ENCODE measurements at places on chromosomes 3 and 15.

- no peak for DNase-seq
Observed at GRCh38 chr15:78069052-78069414, 8.5 kb downstream of the TBC1D2B start.

GRCh38 chr15:74837482-74838136 lies 5.3 kb downstream of the ULK3 start:
- no peak for DNase-seq

DNA sequence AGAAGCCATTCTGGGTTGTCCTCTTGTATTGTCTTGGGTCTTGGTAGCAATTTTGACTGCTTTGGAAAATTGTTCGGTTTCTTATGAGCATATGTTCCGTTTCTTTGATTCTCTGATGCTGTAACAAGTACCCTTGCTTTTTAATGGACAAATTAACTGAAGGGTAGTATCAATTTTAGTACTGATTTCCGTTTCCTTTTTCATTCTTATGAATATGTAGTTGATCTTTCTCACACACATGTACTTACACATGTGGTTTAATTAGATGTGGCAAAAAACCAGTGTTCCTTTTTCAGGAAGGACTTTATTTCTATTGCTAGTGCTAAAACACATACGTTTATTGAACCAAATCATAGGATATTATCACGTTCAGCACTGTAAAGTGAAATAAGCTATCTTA lies 119.1 kb downstream of the TCF12 start:
- no peak for DNase-seq

DNA sequence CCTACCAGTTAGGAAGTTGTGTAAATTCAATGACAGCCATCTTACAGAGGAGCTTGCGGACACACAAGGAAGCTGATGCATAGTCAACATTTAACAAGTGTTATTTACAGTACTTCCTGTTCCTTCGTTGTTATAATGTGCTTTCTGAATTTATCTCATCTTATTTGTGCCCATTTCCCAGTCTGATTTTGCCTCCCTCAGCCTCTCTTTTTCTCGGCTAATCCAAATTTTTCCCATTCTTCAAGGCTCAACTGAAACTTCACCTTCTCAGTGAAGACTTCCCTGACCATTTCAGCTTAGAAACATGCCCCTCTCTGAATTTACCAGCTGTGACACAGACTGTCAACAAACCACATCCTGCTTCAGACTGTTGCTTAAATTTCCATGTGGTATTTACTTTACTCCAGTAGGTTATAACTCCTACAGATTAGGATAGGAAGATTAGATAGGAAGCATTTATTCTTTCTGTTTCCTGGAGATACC lies 55.7 kb upstream of the CP start:
- DNase-seq = no peak

DNA sequence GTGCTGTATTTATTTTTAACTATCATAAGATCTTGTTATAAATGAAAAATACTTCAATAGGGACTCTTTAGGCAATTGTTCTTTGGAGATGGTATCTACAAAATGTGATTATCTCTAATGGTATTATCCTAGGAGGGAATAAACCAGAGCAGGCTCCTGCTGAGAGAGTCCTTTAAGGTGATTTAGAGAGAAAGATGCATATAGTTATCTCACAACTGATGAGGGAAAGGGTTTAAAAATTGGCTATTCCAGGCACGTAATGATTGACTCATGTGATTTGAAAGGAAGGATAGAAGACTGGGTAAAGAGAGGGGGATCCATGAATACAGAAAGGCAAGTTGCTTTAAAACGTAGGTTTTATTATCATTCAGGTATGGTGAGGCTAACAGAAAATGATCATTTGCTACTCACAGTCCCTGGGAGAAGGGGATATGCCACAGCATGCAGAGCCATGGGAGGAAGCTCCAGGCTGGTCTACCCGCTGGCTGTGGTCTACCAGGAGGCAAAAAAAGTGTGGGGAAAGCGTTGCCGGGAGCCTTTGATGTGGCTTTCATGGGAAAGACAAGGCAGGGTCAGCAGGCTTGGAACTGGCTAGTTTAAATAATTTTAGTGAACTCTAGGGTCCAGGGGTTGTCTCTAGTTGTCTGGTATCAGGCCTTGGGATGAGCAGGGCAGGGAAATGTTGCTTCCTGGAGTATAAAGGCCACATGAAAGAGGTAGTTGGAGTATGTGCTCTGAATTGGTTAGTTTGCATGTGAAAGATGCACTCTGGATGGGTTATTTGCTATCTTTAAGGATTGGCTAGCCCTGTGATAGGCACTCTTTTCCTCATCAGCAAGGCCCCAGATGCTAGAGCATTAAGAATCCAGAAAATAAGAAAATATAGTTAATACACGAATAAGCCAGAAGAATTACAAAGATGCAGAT lies 798.4 kb upstream of the GRM7 start:
- no peak for DNase-seq

GRCh38 chr15:39493424-39494067 lies 87.3 kb upstream of the THBS1 start:
- DNase-seq = no peak

DNA sequence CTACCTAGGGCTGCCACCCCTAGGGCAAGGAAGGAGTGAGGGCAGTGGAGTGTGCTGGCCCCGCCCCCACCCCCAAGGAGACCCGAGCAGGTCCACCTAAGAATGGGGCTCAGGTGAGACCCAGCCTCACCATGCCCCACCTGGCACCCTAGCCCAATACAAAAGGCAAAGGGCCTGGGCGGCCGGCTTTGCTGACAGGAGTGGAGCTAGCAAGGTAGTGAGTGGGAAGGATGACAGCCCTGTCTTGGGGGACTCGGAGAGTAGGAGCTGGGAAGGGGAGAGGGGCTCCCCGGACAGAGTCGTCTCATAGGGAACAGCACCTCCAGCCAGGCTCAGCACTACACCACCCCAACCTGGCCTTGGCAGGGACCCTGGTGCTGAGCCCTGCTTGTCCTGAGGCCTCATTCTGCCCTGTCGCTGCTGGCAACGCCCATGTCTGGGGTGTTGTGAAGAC lies 12.1 kb downstream of the C15orf39 start:
- no peak for DNase-seq

Measured in esophagus squamous epithelium (tissue), 5 donors.